Spleen (tissue), 13 donors: ENCODE measurements at places on chromosomes 2 and 18. TPM values are rescaled to one million over a fixed set of nuclear protein-coding genes. Genes with fewer than 3 reads are reported as not detected.

The SH2D6 gene
- polyA plus RNA-seq: not detected

The GKN2 gene
- polyA plus RNA-seq: 0.12 TPM

The COL3A1 gene
- 24.9 TPM for polyA plus RNA-seq

The LAMA3 gene
- polyA plus RNA-seq: 1.8 TPM

The MRPS9 gene
- 22.1 TPM for polyA plus RNA-seq

The STEAP3 gene
- polyA plus RNA-seq: 0.50 TPM
